ENCODE measurements at places on chromosomes 5 and 9.

DNA sequence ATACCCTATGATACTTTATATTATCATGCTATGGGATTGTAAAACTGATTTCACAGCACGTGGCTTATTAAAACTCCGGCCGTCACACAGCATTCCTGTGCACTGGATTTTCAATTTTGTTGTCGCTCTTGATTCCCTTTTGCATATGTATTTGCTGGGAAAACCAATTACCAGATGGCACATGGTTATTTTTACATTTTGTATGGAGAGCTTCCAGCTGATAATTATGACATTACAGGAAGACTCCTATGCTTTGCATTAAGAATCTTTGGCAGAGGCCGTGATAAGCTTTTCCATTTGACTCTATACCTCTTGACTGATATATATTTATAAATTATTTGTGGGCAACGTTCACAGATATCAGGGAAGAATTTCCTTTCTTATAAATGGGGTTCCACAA, 381.2 kb upstream of the RORB start:
- DNase-seq: no peak

DNA sequence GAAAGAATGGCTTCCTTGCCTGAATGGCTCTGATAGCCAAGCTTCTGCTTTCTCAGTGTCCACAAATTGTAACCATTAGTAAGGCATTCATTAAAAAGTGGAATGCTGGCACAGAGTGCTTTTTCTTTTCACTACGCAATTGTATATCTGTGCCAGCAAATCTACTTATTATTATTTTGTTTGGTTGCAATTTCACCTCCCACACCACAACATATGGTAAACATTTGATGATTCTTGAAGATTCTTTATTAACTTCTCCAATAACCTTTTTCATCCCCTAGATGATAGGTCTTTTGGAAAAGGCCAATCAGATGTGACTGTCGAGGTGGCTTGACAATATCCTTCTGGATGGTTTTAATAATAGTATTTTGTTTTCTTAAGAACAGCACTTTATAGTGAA, 234.1 kb downstream of the TMEM38B start:
- DNase-seq: peak; percentile 3

DNA sequence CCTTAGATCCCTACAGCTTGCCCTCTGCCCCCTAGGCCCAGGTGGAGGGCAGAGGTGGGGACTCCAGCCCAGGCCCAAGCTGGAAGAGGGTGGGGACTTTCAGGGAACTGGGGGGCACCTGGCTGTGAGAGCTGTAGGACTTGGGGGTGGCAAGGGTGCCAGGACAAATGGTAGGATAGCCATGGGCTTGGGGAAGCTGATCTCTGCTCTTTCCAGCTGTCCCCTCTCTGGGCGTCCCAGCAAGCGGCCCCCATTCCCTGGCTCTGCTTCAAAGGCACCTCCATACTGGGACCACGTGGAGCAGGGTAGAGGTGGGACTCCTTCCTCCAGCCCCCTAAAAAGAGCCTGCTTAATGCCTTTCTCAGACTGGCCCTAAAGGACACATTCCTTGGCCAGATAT, 385 bp downstream of the LTC4S start:
- DNase-seq: no peak

DNA sequence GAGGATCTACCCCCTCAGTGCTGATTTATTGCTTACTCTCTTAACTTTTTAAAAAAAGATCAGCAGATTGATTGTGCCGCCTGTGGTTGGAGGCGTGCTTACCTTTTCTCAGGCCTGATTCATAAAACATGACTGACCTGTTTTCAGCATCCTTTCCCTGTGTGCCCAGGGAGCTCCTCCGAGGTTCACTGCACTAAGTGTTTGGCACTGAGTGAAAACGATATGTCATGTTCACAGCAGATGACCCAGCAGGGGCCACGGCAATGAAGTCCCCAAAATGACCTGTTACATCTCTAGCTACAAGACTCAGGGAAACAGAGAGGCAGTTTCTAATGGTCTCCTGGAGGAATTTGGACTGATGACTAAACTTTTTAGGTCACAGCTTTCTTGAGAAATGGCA, 69.9 kb downstream of the INSYN2B start:
- no peak for DNase-seq

Measured in NCI-H1105 treated with DMSO at 0.1 percent for 48 hours (cell line).